Activated CD4-positive, alpha-beta T cell treated with anti-CD3 and anti-CD28 coated beads, Interleukin-2, amount 50 U/mL, for 1 hour (primary cell): ENCODE measurements at places on chromosomes 6 and 20.

GRCh38 chr6:137290601-137291261 is 71.5 kb upstream of the IFNGR1 start:
- DNase-seq: no peak

DNA sequence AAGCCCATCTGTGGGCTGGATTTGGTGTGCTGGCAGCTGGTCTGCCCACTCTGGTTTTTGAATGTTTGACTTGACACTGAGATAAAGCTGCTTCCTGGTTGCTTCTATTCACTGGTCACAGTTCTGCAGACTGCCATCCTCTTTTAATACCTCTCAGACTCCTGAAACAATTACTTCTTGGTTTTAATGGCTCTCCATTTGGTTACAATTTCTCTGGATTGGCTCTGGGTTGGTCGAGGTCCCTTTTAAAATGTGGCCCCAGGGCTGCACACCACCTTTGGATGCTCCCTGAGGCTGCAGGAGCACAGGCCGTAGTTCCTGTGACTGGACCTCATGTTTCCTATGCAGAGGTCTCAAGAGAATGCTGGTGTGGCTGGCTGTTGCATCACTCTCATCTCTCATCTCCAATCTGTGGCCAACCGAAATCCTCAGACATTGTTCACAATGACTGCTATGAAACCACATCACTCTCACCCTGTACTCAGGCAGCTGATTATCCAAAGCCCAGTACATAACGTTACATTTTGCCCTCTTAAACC is 98.5 kb downstream of the INSM1 start:
- DNase-seq: no peak

DNA sequence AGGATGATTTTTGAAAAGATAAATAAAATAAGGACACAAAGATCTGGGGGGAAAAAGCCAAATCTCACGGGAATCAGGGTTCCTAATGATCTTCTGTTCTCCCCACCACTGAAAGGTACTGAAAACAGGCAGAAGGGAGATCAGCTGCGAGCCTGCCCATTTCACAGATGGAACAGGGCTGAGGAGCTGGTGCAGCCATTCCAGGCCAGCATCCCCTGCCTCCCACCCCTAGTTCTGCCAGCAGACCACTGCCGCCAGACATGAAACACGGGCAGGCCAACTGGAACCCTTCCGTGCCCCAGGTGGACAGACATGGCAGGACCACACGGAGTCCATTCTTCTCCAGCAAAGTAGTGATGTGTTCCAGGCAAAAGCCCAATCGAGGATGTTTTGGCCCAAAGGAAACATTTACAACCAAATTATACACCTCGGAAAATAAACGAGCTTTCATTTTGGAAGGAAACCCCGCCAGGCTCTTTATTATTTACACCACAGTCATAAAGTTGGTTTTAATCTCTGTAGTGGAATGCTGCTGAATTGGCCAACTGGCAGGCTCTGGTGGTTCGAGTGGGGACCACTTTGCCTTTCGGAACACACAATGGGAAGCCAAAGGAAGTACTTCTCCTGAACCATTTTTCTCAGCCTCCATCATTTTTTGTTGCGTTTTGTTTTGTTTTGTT is 28.2 kb downstream of the ISM1 start:
- no peak for DNase-seq

- DNase-seq: no peak
Observed at GRCh38 chr20:3658716-3659491, 4.3 kb downstream of the GFRA4 start.

DNA sequence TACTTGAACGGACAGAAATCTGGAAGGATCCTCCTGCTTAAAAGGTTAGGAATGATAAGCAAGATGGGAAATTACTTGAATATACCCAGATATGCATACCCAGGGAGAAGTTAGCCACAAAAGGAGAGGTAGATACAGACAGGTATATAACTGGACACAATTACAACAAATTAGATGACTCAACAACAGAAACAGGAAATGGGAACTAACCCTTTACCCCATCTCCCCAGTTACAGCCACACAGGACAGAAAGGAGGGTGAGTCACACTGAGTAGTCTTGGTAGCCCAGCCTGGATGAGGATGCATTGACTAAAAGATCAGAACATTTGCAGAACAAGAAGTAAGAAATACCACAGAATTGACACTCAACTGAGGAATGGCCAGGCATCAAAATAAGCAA is 61.2 kb downstream of the C6orf52 start:
- no peak for DNase-seq

- DNase-seq: no peak
Observed at GRCh38 chr6:15417811-15418210, 171.9 kb downstream of the JARID2 start.

DNA sequence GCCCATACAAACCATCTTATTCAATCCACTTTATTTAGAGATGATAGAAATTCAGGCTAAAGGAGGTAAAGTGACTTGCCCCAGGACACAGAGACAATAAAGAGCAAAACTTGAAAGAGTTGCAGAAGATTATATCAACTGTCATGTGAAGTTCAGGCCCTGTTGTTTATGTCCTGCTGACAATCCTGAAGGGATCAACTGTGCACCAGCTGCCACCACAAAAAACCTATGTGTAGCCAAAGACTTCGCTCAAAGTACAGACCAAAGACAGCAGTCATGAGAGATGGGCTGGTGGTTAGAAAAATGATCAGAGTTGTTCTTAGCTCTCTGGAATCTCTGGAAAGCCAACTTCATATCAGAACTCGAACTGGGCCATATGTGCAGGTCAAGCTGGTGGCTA is 16.0 kb upstream of the CITED2 start:
- no peak for DNase-seq

DNA sequence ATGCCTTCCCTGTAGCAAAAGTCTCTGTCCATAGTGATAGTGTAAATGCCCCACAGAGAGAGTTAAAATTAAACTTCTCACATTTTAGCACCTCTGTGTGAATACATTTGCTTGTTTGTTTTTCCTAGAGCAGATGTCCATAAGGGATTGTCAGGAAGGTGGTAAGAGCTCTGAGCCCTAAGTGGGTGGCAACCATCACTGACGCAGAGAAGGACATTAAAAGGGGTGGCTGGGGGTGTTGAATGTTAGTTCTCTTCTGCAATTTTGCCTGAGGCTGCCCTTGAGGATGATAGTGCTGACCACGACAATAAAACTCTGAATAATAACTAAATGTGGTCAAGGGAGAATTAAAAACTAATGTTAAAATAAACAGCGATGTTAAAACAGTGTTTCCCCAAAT is 174.3 kb upstream of the ID4 start:
- DNase-seq: no peak

DNA sequence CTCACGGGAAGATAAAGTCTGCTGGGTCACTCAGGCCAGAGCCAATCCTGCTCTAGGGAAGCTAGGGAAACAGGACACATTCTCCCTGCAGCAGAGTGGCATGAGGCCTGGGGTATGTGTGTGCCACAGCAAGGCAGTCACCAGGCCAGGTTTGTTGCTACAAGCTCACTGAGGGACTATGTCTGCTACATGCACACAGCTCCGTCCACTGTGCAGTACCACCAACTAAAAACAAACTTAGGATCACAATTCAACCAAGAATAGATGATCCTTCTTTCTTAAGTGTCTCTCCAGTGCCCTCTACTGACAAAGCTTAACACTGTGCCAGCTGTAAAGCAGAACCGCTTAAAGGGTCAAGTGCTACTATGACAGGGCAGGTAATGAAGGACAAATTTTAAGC is 192.5 kb downstream of the PTPRK start:
- DNase-seq: peak; percentile 7

GRCh38 chr6:134261766-134262165 is 56.1 kb downstream of the SGK1 start:
- no peak for DNase-seq

GRCh38 chr6:129704708-129705107 is 5.3 kb downstream of the ARHGAP18 start:
- no peak for DNase-seq

DNA sequence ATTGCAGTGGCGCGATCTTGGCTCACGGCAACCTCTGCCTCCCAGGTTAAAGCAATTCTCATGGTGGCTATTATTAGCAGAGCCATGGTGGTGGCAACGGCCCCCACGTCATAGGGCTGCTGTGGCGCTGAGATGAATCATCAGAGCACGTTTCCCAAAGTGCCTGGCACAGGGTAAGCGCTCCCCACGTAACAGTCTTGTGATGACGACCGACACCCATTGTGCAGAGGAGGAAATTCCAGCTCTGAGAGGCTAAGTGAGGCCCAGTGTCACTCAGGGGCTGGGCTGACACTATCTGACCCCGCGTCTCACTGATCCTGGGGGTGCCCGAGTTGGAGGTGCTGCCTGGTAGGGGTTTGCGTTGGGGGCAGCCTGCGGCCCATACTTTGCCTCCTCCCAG is 16.2 kb downstream of the SUN5 start:
- DNase-seq: no peak

DNA sequence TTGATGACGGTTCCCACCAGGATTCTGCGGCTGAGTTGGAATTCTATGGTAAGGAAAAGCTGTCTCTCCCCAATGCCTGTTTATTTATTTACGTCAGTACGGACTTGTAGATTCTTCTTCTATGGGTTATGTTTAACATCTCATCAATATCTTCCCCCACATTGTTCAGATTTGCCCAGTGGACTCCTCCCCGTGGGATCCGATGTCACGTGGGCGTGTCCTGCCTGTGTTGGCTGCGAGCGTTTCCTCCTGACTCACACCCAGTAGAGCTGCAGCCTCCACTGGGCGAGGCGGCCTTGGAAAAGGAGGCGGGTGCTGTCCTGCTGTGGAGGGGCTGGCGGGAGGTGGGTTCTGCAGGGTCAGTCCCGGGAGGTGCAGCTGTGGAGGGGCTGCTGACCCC is 46.8 kb upstream of the SLCO4A1 start:
- DNase-seq: no peak

- no peak for DNase-seq
Observed at GRCh38 chr20:51350941-51351631, 191.4 kb downstream of the NFATC2 start.

DNA sequence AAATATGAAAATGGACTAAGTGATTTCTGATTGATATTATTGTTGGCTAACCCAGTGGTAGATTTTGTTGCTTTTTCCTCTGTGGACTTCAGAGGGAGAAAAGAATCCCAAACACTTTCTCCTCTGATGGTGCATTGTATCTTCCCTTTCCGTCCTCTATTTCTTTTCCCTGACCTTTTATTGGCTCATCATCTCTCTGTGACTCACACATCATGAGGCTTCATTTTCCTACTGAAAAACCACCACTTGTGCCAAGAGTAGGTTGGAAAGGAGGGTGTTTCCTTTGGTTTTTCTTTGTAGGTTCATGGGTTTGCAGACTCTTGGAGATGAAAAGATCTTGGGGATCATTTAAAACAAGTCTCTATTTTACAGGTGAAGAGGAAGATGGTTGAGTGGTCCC is 311.7 kb upstream of the JAG1 start:
- no peak for DNase-seq

- DNase-seq: no peak
Observed at GRCh38 chr6:38567436-38567835, 72.3 kb downstream of the BTBD9 start.

- DNase-seq: no peak
Observed at GRCh38 chr6:121614115-121614514, 178.7 kb downstream of the GJA1 start.

- DNase-seq: no peak
Observed at GRCh38 chr20:59568509-59569024, 35.8 kb upstream of the PHACTR3 start.

DNA sequence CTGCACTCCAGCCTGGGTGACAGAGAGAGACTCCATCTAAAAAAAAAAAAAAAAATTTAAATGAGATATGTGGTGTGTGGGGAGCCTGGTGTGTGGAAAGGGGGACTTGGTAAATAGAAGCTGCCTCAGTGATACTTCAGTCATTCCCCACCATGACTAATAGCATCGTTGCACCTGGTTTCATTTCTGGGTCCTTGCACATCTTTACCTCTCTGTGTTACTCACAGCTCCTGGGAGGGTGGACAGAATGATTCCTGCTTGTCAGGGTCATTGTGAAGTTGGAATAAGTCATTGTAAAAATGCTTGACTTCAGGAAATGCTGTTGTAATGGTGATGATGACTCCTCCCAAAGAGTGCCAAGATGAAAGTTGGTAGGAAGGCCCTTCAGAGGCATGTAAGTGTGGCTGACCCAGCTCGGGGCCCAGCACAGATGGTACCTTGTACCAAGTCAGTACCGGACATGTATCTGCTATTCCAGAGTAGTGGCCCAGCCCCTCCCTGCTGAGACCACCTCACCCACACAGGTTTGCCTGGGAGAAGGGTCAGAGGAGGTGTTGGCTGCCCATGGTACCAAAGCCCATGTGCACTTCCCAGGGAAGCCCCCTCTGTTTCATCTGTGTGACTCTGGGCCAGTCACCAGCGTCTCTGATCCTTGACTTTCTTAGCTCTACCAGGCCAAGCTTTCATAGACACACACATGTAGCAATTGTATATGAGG is 48.4 kb downstream of the PLAGL2 start:
- DNase-seq: no peak

- DNase-seq: no peak
Observed at GRCh38 chr6:33817489-33817888, 13.7 kb upstream of the MLN start.
